ENCODE measurements at places on chromosomes 3 and 15. TPM values are rescaled to one million over a fixed set of nuclear protein-coding genes. Genes with fewer than 3 reads are reported as not detected.

Gene SPINK8
- not detected for total RNA-seq

Gene PLA2G4F
- total RNA-seq: not detected

Gene PPM1L
- 2.1 TPM for total RNA-seq

Gene CCR9
- total RNA-seq: not detected

Gene GADL1
- not detected for total RNA-seq

Gene ACP3
- total RNA-seq: not detected

Gene IL17RC
- total RNA-seq: 1.5 TPM

Gene FAM81A
- 0.09 TPM for total RNA-seq

Gene STRIT1
- total RNA-seq: not detected

Gene ROBO2
- total RNA-seq: not detected

Gene PPP2R3A
- 0.50 TPM for total RNA-seq

DNA sequence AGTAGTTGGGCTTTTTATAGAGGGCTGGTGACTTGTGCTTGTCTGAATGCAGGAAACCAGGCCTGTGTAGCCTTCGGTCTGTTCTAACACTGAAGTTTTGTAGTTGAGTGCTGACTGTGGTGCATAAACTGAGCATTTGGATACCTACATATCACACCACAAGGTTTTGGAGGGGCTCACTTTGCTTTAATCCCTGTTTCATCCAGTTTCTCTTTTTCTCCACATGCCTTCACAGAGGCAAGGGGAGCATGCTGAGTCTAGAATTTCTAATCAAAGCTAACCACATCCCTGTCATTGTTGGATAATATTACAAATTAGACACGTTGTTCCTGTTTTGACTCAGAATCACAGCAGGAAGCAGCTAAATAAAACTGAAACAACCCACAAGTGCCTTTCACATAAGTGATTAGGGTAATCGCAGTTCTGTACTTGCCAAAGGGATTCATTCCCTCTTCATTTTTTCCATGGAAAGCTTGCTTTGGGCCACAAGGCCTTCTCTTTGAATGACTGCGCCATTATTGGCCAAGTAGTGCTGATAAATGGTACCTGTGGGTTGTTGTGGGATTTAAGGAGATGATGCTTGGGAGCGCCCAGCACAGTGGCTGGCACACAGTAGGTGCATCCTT, 48.9 kb downstream of the TGFBR2 start:
- DNase-seq: no peak

- no peak for DNase-seq
Measured at GRCh38 chr15:39154227-39154638, 426.6 kb upstream of the THBS1 start.

DNA sequence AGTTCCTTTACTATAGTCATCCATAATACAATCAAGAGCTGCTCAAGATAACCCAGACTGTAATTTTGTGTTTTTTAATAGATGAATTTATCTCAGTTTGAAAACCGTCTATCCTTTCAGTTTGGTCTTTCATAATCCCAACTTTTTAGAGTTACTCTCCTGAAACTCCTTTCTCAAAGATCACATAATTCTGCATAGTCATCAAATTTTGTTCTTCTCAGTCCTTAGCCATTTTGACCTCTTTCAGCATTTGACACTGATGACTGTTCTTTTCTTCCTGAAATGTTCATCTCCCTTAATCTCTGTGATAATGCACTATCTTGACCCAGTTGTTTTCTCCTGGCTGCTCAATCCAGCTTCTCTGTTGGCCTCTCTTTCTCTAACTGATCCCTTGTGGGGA, 47.5 kb upstream of the RAD51 start:
- DNase-seq: no peak

DNA sequence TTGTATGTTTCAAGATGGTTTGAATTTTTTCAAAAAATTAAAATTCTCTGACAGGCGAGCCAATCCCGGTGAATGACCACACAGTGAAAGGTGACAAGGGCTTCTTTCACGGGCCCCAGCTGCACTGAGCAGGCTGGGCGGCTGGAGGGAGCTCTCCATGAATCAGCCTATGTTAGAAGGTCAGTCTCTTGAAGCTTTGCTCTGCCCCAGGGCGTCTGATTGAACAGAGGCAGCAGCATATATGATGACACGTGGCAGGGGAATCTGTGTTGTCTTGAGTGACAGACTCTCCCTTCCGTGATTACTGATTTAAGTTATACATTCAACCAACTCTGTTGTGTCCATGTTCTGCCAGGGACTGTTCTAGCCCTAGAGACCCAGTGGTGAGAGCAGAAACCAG, 51.5 kb downstream of the ISG20 start:
- DNase-seq: no peak

GRCh38 chr3:105763659-105764036, 105.2 kb downstream of the CBLB start:
- no peak for DNase-seq

GRCh38 chr15:34993877-34994276, 5.8 kb upstream of the ZNF770 start:
- peak; percentile 31 for DNase-seq

- no peak for DNase-seq
Measured at GRCh38 chr15:89412905-89413411, 78.3 kb upstream of the POLG start.

DNA sequence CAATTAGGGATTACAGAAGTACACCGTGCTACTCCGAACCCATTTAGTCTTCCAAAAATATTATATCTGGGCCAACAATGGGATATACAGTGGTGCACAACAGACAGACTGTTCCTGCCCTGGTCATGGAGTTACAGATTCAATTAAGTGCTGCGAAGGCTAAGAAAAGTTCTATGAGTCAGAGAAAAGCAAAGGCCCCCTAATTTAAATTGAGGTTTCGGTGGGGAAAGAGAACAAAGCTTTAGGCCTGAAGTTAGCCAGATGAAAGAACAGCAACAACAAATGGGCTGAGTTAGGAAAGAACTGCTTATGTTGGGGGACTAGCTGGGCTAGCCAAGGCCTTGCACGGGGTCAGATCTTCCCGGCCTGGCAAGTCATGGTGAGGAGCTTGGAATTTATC, 131.8 kb downstream of the MDFIC2 start:
- no peak for DNase-seq

DNA sequence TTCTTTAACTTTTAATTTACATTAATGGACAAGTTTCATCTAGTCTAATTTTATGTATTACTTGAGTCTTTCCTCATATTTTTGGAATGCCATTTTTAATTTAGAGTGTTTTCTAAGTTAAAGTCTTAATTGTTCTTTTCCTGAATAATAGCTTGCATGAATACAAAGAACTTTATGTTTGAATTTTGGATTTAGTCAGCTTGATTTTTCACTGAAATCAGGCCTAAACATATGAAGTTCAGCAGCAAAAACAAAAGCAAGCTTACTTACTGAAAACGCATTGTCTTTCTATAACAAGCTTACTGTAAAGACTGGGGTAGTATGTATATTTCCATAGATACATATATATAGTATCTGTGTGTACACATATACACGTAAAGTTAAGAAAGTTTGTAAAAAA, 126.0 kb downstream of the ZBTB20 start:
- no peak for DNase-seq

GRCh38 chr15:100338971-100339444, 2.8 kb downstream of the ADAMTS17 start:
- peak; percentile 58 for DNase-seq

- no peak for DNase-seq
Measured at GRCh38 chr3:107061466-107061865, 315.8 kb upstream of the CCDC54 start.

GRCh38 chr3:64291956-64292355, 66.7 kb upstream of the PRICKLE2 start:
- DNase-seq: no peak

DNA sequence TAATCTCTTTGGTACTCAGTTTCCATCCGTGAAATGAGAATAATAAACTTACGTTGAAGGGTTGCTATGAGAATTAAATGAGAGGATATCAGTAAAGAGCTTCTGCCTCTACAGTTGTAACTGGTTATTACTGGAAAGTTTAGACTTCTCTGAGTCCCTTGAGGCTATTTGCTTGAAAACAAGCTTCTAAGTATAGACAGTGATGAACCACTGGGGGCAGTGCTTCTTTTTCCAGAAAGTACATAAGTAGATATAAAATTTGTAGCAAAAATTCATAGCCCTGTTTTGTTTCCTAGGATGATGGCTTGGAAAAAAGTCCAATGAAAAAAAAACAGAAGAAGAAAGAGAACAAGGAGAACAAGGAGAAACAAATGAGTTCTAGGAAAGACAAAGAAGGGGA, 87.1 kb downstream of the RGMA start:
- no peak for DNase-seq

GRCh38 chr15:47184003-47184907, 533.0 kb upstream of the SEMA6D start:
- no peak for DNase-seq

DNA sequence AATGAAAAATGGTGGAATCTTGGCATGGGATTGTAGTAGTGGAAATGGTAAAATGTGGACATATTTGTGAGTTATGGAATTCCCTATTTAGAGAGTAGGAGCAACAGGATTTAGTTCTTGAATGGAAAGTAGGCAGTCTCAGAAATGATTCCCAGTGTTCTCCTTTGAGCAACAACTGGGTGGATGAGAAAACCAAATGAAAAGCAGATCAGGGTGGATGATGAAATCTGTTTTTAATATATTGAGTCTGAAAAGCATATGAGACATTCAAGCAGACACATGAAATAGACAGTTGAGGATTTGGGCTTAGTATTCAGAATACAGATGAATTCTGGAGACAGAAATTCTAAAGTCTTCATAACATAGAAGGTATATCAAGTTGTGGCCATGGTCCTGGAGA, 451.3 kb downstream of the LPP start:
- DNase-seq: no peak

DNA sequence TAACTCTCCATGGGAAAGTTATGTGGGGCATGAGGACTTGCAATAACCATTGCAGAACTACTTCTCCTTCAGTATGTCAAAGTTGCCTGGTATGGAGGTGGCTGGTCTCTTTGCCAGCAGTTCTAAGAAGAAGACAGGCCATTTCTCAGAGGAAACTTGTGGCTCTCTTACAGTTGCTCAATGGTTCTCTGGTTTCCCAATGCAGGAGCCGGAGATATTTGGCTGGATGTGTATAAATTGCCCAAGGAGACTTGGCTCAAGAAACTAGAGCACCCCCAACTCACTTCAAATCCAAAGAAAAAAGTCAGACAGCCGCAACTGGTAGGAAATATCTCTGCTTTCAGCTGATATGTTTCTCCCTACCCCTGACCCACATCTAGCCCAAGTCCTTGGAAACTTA, 24.2 kb downstream of the WDR93 start:
- no peak for DNase-seq

DNA sequence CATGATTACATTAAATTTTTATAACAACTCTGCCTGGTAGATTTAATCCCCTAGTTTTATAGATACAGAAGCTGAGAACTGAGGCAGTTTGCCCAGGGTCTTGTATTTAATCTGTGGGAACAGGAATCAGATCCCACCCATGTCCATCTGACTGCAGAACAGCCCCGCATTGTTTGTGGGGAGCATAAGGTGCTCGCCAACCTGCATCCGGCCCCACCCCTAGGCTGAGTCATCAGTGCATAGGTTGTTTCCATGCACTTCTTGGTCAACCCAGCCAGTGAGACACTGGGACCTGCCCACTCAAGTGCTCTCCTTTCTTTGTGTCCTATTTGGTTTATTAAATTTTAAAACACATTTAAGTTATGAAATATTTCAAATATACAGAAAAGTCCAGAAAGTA, 266.2 kb downstream of the OPA1 start:
- DNase-seq: no peak

GRCh38 chr3:23748398-23749110, 57.2 kb upstream of the UBE2E1 start:
- no peak for DNase-seq

- no peak for DNase-seq
Measured at GRCh38 chr15:70093481-70094319, 4.0 kb downstream of the TLE3 start.

- no peak for DNase-seq
Measured at GRCh38 chr3:133390715-133391114, 9.1 kb upstream of the BFSP2 start.

- DNase-seq: no peak
Measured at GRCh38 chr15:70703096-70703878, 60.1 kb downstream of the UACA start.

DNA sequence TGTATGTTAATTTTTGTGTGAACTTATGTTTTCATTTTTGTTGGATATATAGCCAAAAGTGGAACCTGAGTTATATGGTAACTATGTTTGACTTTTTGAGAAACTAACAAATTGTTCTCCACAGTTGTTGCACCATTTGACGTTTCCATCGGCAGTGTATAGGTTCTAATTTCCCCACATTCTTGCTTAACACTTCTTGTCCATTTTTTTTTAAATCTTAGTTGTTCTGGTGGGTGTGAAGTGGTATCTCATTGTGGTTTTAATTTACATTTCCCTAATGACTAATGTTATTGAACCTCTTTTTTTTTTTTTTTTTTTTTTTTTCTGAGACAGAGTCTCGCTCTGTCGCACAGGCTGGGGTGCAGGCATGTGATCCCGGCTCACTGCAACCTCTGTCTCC, 8.0 kb downstream of the NISCH start:
- no peak for DNase-seq

DNA sequence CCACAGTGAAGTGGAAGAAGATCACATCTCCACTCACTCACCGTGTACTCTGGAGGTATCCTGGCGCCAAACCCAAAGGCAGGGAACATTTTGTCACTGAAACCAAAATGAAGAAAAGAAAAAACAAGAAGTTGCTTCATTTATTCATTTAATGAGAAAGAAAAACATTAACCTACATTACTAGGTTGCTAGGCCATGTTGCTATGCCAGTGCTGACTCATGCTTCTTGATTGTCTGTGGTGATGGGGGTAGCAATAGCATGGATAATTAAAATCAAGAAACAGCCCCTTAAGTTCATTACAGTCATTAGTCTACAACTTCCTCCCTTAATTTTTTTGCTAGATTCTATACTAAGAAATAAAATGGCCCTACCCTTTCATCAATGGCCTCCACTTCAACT, 52.7 kb upstream of the MRPL3 start:
- DNase-seq: no peak

- DNase-seq: no peak
Measured at GRCh38 chr3:27914199-27914598, 192.1 kb upstream of the EOMES start.

- no peak for DNase-seq
Measured at GRCh38 chr3:139534455-139534812, 5.1 kb downstream of the RBP1 start.

DNA sequence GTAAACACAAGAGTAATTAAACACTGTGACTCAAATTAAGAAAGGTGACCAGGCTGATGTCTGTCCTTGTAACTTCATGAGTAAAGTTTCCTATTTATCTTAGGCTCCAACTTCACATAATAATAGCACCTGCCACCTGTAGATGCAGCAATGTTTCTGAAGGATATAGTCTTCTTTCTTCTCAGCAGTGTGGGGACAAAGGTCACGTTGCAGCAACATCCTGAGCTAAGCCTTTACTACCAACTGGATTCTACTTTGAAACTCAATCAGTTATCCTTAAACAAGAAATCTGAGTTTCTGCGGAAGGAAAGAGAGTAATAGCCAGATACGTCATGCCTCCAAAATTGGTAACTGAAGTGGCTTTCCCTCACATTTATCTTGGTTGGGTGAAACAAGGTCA, 253.1 kb downstream of the RBMS3 start:
- no peak for DNase-seq
